Suppressor macrophage treated with lipopolysaccharide for 1 hour (primary cell): ENCODE measurements at places on chromosomes 7 and 10.
A peak's percentile ranks its signal among the peaks of the same experiment; 100 is the strongest.

DNA sequence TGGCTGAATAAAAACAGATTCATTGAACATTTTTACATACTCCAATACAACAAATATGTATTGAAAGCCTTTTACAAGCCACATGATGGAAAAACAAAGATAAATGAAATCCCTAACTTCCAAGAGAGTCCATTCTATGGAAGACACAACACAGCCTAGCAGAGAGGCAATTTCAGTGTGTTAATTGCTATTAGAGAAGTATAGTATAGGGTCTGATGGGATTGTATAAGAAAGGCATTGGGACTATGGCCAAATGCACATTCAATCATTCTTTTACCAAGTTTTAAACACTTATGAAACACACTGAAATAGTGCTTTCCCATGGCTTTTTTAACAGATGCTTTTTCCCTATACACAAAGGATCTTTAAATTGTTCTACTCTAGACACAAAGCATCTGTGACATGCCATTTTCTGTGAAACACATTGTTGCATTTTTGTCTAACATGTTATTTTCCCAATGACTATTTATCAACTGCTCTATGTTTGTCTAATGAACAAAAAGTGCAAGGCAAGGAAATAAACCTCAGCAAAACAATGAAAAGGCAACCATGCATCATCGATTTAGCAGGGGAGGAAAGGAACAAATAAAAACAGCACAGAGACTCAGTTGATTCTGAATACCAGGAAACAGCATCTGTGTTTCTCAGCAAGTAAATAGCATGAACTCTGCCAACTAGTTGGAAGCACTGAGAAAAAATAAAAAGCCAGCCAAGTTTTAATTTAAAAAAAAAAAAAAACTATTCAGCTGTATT lies 42.4 kb upstream of the PHYHIPL start:
- no peak for DNase-seq

- DNase-seq, result peak; percentile 89
Observed at GRCh38 chr7:50632561-50633413, 67.6 kb upstream of the DDC start.

GRCh38 chr7:74417419-74417971 lies 36.2 kb upstream of the GTF2IRD1 start:
- DNase-seq, result peak; percentile 76

DNA sequence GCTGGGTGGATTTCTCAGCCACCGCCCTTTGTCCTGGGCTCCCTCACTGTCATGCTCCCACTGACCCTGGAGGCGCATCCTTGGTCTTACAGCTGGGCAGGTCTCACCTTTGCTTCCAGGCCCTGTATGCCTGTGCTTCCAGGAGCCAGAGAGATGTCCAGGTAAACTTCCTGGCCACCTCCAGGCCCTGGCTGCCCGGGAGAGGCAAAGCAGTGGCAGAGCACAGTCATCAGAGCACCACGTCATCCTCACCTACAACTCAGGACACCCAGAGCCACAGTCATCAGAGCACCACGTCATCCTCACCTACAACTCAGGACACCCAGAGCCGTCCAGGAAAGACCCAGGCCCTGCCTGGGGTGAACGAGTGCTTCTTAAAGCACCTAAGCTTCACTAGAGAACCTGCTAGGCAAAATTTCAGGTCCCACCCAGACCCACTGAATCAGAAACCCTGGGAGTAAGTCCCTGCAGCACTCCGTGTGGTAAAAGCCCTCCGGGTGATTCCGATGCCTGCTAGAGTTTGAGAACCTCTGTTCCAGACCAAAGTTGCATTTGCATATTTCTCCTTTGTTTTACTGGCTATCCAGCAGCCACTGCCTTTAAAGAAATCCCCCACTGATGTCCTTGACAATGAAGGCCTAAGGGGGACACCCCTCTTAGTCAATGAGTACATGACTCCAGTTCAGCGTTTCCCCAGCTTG lies 62.3 kb downstream of the DLG5 start:
- no peak for DNase-seq

DNA sequence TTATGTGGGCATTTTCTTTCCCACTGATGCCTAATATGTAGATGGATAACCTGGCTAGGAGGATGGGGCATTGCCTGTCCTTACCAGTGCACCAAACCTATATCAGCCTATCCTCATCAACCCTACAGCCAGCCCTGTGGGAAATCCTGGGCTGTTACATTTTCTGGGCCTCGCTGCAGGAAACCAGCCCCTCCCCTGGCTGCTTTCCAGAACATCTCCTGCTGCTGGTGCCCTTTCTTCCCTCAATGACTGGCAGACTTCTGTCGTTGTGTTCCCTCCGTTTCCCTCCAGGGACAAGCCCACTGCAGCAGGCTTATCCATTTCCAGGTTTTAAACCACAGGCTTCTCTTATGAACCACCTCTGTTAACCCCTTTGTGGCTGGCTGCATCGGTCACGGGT lies 486.1 kb upstream of the COBL start:
- no peak for DNase-seq

DNA sequence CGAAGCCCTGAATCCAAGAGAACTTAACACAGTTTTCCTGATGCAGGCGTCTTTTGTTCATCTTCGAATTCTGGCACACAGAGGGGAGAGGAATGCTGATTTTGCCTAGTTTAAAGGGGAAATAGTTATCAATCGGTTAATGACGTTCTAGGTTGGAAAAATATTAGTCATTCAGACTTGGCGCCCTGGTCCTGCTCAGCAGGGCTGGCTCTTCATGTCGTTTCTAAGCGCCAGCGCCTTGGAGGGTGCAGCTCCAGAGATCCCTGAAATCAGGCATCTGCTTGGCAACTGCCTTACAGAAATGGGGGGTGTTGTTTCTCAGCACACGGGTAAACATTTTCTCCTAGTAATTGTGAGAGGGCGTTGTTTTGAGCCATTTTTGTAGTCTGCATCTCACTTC lies 1.3 kb upstream of the PRTFDC1 start:
- no peak for DNase-seq

- DNase-seq, result no peak
Observed at GRCh38 chr10:71039551-71039950, 151.2 kb upstream of the PCBD1 start.

DNA sequence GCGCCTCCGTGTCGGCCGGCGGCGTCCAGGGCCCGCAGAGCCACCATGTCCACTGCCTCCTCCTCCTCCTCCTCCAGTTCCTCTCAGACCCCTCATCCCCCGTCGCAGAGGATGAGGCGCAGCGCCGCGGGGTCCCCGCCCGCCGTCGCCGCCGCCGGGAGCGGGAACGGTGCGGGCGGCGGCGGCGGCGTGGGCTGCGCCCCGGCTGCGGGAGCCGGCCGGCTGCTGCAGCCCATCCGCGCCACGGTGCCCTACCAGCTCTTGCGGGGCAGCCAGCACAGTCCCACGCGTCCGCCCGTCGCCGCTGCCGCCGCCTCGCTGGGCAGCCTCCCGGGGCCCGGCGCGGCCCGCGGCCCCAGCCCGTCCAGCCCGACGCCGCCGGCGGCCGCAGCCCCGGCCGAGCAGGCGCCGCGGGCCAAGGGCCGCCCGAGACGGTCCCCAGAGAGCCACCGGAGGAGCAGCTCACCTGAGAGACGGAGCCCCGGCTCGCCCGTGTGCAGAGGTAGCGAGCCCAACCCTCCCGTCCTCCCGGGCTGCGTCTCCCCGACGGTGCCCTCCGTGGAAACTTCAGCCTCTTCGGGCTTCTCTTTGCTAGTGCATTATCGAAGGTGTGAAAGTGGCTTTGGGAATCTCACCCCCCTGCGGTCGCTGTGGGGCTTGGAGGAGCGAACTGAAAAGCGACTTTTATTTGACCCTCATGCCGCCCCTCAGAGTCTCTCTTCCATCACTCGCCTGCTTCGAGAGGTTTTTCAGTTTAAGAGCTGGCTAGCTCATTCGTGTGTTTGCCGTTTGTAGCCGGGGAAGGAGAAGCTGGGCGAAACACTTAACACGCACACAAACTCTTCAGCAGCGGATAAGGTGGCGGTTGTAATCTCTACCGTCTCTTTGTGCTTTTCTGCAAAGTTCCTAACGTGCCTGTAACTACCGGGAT lies 975 bp downstream of the GLCCI1 start:
- peak; percentile 34 for DNase-seq

GRCh38 chr10:47256751-47257336 lies 43.2 kb upstream of the GDF10 start:
- DNase-seq, result no peak

GRCh38 chr7:73768641-73769480 lies 1.2 kb downstream of the CLDN3 start:
- DNase-seq, result no peak

GRCh38 chr7:13834328-13834761 lies 155.1 kb downstream of the ETV1 start:
- DNase-seq, result no peak

GRCh38 chr7:151351967-151352366 lies 10.4 kb downstream of the NUB1 start:
- DNase-seq, result peak; percentile 64

DNA sequence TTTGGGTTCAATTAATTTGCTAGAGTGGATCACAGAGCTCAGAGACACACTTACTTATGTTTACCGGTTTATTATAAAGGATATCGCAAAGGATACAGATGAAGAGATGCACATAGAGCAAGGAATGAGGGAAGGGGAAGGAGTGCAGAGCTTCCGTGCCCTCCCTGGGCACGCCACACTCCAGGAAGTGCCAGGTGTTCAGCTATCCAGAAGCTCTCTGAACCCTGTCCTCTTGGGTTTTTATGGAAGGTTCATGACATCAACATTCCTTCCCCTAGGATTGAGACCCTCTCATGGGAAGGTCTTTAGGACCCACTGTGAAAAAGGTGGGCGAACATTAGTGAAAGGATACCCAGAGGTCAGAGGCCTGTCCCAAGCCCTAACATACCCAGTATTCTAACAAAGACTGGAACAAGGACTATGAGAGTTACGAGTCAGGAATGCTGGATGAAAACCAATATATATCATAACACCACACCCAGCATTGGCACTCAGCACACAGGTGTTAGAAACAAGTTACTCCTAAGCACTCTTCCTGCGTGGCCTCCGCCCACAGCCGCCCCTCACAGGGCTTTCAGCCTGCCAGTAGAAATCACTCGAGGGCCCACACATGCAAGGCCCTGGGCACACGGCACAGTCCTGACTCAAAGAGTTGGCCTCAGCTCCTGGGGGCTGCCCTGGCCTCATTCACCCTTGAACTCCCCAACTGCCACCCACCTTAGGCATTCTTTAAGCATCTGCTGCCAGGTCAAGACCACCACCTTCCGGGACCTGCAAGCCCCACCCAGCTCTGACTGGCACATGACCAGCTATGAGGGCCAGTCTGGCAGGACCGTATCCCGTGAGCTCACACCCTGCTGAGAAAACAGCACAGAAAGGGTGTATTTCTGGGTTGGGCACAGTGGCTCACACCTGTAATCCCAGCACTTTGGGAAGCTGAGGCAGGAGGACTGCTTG lies 5.6 kb upstream of the AIFM2 start:
- DNase-seq, result no peak

DNA sequence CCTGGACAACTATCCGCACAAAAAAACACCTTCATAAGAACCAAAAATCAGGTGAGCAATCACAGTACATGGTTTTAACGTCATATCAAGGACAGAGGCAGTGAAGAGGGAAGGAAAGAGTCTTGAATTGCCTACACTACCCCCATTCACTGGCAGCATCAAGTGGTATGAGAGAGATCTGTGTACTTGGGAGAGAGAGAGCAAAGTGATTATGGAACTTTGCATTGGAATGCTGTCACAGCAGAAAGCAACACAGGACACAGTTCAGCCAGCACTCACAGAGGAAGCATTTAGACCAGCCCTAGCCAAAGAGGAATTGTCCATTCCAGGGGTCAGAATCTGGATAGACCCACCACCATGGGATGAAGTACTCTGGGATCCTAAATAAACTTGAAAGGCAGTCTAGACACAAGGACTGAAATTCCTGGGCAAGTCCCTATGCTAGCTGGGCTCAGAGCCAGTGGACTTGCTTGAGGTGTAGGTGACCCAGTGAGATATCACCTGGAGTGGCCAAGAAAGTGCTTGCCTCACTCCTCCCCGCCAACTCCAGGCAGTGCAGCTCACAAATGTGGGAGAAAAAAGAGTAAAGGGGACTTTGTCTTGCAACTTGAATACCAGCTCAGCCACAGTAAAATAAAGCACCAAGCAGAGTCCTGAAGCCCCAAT lies 30.5 kb upstream of the SFTPD start:
- no peak for DNase-seq

DNA sequence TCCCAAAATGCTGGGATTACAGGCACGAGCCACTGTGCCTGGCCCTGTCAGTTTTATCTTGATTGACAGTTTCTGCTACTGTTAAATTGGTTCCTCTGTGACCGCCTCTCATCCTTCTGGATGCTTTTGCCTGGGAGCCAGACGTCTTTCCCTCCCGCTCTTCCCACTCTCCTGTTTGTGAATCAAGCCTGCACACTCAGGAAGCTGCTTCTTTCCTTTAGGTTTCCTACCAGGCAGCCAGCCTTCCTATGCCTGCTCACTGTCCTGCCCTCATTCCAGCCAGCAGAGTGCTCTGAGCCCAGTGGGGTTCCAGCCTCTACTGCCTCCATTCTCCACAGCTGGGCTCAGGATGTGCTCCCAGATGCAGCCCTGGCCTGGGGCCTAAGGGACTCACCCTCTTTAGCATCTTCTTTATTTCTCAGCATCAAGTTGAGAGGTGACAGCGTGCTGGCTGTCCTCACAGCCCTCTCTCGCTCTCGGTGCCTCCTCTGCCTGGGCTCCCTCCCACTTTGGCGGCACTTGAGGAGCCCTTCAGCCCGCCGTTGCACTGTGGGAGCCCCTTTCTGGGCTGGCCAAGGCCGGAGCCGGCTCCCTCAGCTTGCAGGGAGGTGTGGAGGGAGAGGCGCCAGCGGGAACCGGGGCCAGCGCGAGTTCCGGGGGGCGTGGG lies 5.1 kb downstream of the SH2D4B start:
- no peak for DNase-seq

DNA sequence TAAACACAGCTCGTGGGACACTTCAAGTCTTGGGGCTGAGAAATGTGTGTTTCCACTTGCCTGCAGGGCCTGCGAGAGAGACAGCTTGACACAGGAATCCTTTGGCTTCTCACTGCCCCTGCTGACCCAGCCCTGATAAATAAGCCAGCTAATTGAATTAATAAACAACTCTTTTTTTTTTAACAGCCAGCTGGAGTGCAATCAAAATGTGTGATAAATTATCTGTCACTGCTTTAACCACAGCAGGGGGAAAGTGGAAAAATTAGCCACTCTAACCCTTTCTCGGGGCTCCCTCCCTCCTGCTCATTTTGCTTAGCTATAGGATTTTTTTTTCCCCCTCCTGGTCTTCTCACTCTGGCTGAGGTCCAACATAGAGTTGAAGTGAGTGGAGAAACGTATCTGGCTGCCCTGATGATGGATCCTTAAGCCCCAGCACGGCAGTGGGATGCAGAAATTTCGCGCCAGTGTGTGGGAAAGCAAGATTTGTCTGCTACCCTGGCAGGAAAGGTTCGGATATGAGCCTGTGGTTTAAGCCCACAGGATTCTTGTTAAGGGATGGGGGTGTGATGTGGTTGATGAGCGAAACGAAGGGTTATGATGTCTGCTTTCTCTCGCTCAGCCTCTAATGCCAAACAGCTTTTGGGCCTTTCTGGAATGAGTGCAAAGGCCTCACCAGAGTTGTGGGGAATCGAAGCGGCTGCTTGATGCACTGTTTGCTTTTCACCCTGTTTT lies 173.8 kb downstream of the TRIL start:
- DNase-seq, result no peak

DNA sequence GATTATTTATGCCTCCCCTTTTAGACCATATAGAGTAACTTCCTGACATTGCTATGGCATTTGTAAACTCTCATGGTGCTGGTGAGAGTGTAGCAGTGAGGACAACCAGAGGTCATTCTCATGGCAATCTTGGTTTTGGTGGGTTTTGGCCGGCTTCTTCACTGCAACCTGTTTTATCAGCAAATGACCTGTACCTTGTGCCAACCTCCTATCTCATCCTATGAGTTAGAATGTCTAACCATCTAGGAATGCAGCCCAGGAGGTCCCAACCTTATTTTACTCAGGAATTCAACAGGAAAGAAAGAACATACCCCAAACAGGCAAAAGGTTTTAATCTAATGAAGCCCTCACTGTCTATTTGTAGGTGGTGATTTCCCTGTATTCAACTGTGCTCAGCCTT lies 205.4 kb upstream of the YAE1 start:
- DNase-seq, result no peak
